ENCODE measurements at places on chromosomes 1 and 21.

GRCh38 chr1:205519541-205520131, 15.2 kb downstream of the CDK18 start:
- DNase-seq = no peak

GRCh38 chr1:67749263-67749843, 64.4 kb downstream of the GADD45A start:
- DNase-seq = no peak

- peak; percentile 91 for DNase-seq
These were observed 55.2 kb upstream of the TARBP1 start for GRCh38 chr1:234533975-234534876.

GRCh38 chr1:61873994-61874393, 131.7 kb downstream of the PATJ start:
- DNase-seq = no peak

- peak; percentile 72 for DNase-seq
These were observed 9.8 kb upstream of the SFN start for GRCh38 chr1:26853156-26853555.

GRCh38 chr1:91609551-91609950, 108.9 kb downstream of the CDC7 start:
- DNase-seq = peak; percentile 32

- DNase-seq = no peak
These were observed 5.2 kb upstream of the DENND2D start for GRCh38 chr1:111205714-111206050.

DNA sequence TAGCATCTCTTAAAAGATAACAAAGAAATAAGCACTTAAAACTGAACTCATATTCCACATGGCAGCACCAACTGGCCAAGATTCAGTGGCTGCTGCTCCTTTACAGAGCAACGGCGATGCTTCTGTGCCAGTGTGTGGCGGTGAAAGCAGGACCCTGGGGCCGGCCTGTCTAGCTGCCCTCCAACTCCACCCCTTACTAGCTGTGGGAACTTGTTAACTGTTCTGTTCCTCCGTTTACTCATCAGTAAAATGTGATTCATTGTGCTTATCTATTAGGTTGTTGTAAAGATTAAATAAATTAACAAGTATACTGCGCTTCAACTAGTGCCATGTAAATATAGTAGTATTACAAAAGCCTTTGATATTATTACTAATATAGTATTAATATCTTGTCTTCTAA, 133.2 kb downstream of the GDAP2 start:
- no peak for DNase-seq

- no peak for DNase-seq
These were observed 1.9 kb upstream of the SLC27A3 start for GRCh38 chr1:153773096-153773921.

GRCh38 chr1:28566931-28567330, 14.0 kb downstream of the TRNAU1AP start:
- no peak for DNase-seq

GRCh38 chr1:14955976-14956375, 197.6 kb upstream of the TMEM51 start:
- no peak for DNase-seq

- no peak for DNase-seq
These were observed 2.1 kb downstream of the RYR2 start for GRCh38 chr1:237043846-237044636.

DNA sequence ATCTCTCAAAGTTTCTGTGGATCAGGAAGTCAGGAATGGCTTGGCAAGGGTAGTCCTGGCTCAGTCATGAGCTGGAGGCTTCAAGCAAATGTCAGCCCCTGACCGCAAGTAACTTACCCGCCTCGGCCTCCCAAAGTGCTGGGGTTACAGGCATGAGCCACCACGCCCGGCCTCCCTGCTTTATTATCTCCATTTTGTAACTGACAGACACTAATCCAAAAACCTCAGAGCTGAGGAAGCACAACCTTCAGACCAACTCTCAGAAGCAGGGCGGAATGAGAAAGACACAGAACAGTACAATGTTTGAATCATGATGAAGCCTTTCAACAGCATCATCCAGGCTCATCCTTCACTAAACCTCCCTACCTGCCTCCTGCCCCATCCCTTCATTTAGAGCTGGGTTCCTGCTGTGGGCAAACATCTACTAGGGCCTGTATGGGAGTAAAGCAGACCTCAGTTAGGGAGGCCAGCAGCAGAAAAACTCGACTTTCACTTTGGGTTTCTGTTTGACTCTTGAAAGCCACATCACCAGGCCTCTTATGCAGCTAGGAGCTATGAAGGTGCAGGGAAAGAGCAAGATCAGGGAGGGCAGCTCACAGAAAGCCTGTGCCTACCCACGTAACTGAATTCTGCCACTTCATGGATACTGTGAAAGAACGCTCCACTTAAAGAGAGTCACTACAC, 84.4 kb upstream of the RAB4A start:
- no peak for DNase-seq

DNA sequence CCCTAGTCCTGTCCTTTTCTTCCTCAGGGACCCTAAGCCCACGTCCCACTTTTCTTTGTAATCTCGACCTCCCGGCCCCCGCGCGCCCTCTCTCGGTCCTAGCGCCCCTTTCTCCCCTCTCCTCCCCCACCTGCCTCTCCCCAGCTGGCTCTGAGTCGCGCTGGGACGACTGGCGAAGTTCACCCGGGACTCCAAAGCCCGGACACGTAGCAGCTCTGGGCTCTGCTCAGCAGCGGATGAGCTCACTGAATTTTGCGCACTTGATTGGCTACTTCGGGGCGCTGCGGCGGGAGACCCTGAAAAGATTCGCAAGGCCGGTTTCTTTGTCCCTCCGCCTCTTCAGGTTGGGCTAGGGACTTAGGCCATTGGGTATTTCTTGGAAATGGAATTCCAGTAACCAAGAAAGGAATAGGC, 16.3 kb upstream of the ACKR1 start:
- no peak for DNase-seq

DNA sequence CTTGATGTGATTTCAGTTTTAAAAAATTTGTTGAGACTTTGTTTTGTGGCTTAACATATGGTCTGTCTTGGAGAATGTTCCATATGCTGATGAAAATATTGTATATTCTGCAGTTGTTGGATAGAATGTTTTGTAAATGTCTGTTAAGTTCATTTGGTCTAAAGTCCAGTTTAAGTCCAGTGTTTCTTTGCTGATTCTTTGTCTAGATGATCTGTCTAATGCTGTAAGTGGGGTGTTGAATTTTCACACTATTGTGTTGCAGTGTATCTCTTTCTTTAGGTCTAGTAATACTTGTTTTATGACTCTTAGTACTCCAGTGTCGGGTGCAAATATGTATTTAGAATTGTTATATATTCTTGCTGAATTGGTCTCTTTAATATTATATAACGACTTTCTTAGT, 10.9 kb upstream of the MPC2 start:
- DNase-seq = no peak

GRCh38 chr21:38709876-38710275, 95.9 kb upstream of the ETS2 start:
- DNase-seq = no peak

GRCh38 chr1:96710708-96711477, 10.7 kb upstream of the PTBP2 start:
- no peak for DNase-seq

- no peak for DNase-seq
These were observed 785.8 kb upstream of the ADGRL4 start for GRCh38 chr1:79792219-79792930.

DNA sequence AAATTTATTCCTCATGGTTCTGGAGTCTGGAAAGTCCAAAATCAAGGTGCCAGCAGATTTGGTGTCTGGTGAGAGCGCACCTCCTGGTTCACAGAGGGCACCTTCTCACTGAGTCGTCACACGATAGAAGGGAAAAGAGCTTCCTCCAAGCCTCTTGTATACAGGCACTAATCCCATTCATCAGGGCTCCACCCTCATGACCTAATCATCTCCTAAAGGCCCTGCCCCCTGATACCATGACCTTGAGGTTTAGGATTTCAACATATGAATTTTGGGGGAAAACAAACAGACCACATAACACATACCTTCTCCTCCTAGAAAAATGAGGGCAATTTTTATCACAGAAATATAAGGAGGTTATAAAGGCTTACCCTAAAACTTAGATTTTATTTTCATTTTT, 88.0 kb upstream of the NFIA start:
- DNase-seq = no peak

- DNase-seq = no peak
These were observed 11.0 kb upstream of the CASQ1 start for GRCh38 chr1:160179336-160179735.

GRCh38 chr1:92504291-92505014, 17.7 kb upstream of the GFI1 start:
- no peak for DNase-seq

DNA sequence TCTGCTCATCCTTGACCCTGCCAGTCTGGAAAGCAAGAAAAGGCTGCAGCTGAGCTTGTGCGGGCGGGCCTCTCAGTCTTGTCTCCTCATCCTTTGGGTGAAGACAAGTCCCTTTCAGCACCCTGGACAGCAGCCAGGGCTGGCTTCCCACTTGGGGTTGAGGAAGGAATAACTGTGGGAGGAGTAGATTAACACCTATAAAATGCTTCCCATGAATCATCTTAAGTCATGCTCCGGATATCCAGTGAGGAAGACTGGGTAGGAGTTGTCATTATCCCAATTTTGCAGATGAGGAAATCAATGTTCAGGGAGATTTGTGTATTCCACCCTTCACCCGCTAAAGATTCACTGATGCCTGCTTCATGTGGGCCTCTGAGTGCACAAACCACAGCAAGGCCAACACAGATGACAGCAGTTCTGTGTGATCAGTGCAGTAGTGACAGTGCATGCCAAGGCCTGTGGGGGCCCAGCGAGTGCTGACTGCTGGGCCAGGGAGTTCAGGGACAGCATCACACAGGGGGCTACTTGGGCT, 20.1 kb upstream of the COL16A1 start:
- no peak for DNase-seq

GRCh38 chr1:181120924-181121323, 32.4 kb downstream of the IER5 start:
- no peak for DNase-seq

DNA sequence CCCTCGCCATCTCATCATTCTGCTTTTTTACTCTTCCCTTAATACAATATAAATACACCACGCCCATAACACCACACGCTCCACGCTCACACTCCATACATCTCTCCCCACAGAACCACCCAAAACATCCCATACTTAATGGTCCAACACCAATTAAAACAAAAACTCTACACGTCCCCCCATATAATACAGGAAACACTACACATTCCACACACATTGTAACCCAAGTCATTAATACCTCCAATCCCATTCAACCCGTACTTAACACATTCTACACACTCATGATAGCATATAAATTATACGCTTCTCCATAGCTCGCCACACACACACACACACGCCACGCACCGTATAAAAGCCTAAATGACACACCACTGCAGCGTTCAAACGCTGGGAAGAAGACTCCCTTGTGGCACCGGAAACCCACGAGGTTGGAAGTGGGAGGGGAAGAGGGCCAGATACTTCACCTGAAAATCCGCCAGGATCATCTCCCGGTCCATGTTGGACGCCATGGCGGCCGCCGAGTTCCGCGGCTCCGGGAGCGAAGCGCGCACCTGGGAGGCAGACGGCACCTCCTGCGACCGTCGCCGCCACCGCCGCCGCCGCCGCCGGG, 659 bp downstream of the FAF1 start:
- DNase-seq = no peak

DNA sequence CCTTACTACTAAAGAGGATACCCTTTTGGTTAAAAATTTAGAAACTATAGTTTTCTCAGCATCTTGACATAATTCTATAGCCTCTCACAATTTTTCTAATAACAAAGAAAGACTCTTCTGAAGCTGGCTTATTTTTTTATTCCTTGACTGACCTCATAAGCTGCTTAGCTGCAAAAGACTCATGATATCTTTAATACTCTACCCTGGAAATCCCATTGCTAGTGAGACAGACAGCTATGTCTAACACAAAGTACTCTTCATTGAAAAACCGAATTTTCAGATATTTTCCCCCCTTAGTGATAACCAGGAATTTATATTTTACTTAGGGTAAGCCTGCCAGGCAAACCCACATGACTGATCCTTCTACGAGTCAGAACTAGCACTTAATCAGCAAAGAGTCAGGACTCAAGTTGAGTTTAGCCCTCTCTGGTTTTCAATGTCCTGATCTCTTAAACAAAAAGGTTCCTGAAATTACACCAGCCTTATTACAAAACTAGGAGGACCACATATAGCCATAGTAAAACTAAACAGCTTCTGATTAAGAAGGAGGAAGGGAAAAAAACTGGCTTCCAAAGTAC, 56.9 kb downstream of the ENAH start:
- no peak for DNase-seq

GRCh38 chr1:33332881-33333280, 12.0 kb upstream of the A3GALT2 start:
- DNase-seq = no peak

GRCh38 chr1:165356876-165357275, 361 bp upstream of the LMX1A start:
- no peak for DNase-seq

DNA sequence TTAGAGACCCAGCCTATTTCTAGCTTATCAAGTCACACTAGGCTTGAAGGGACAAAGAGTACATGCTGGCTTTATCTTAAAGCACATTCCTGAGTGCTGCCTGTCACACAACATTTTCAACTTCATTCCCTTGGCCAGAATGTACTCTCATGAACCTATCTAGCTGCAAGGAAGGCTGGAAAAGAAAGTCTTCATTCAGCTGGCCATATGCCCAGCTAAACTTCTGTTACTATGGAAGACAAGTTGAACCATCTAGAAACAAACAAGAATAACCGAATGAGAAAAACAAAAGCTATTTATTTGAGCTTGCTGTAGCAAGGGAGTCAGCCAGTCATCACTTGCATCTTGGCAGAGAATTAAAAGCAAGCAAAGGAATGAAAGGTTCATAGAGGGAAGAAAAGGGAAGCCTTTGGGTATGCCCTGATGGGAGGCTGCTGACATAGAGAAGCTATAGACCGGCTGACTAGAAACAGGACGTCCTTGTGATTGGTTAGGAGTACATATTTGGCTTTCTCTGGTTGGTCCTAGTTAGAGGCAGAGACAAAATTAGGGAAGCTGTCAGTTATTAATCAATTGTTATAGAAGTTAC, 108.4 kb downstream of the NEK7 start:
- DNase-seq = no peak

DNA sequence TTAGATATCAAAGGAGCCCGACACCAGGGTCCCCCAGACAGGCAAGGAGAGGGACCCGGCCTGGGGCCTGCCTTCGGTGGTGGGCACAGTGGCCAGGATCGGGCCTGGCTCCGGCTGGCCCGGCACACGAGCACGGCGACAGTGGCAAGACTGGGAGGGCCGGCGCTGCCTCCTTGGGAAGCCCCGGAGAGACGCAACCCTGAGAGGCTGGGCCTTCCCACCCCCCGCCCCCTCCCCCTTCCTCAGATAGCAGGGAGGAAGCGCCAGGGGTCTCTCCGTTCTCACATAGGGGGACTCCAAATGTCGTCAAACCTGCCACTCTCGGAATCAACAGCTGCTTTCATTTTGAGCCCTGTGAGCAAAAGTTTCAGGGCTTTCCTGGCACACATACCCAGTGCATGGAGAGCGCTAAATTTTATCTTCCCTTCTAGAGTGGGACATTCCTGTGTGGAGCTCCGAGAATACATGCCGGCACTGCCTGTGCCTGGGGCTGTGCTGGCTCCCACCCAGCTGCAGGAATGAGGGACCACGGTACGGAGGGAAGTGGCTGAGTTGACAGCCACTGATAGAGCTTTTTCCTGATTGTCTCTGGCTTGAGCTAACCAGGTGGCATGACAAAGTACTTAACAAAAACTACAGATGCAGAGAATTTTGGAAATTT, 62.4 kb downstream of the CD247 start:
- no peak for DNase-seq

- DNase-seq = no peak
These were observed 625.6 kb upstream of the PTBP2 start for GRCh38 chr1:96095849-96096612.

- peak; percentile 41 for DNase-seq
These were observed 3.2 kb upstream of the CCNL2 start for GRCh38 chr1:1402072-1402900.

Data from HFF-Myc (cell line).